Left ventricle myocardium superior (tissue), 1 donor: ENCODE measurements at places on chromosomes 5 and 9. TPM values are rescaled to one million over a fixed set of nuclear protein-coding genes. Genes with fewer than 3 reads are reported as not detected.

DNA sequence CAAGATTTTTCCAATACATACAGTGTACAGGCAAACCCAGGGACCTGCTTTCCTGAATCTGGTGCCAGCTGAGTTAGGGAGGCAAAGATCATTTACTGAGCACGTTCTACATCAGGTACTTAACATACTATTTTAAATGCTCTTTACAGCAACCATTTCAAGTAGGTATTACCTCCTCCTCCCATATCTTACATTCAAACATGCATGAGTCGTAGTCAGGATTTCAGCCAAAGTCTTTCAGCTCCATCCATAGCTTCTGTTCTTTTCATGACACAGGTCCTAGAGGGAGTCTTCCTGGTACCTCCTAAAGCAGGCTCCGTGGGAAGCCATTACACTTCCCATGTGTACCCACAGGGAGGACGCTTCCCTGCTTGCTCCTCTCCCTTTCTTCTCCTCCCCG lies 11.7 kb downstream of the KCNV2 start:
- no peak for DNase-seq

The SNX2 gene
- 38.2 TPM for total RNA-seq

- DNase-seq: no peak
These were observed 136.2 kb downstream of the FANCC start for GRCh38 chr9:95181226-95181818.

DNA sequence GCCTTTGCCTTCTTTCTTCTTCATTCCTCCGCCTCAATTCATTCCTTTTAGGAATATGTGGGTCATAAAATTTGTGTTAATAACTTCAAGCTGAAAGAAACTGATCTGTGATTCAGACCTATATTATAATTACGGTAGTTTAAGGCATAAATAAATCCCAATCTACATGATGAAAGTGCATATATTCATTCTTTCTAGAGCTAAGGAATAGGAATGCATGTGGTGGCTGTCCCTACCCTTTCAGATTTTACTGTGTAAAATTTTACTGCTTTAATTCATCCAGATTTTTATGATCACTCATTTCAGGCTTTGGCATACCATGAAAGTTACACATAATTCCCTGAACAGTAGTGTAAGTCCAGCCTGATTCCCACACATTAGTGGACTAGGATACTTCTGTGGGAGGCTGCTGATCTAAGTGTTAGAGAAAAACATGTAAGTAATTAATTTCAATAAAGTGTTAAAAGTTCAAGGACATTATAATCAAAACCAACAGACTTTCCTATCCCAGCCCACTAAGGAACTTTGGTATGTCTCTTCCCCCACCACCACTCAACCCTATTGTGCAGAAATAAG lies 83.1 kb downstream of the HINT1 start:
- no peak for DNase-seq

DNA sequence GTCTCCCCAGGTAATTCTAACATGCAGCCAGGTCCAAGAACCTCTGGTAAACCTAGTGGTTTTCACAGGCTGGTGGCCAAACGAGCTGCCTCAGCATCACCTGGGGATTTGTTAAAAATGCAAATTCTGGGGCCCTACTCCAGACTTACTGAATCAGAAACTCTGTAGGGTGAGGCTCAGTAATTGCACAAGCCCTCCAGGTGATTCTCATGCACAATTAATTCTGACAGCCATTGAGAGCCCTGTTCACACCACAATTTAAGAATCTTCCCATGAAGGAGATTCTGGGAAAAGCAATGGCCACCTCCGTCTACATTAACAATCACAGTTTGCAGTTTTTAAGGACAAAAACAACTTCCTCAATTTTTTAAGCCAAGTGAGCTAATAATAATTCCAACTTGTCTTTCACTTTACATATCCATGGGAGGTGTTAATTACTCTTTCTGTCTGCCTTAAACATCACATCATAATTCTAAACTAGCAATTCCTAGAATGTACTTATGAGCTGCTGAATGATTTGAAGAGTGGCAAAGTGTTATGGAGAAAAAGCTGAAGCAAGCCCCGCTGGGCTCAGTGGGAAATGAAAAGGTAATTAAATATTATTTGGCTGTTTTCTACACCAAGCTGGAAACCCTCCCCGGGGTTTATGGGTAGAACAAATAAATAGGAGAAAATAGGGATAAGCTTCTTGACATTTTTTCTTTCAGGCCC lies 70.0 kb downstream of the GLDC start:
- DNase-seq: no peak

GRCh38 chr9:124721109-124721906 lies 49.8 kb downstream of the NR6A1 start:
- DNase-seq: no peak

GRCh38 chr5:151075698-151076331 lies 5.0 kb downstream of the TNIP1 start:
- DNase-seq: peak; percentile 11

DNA sequence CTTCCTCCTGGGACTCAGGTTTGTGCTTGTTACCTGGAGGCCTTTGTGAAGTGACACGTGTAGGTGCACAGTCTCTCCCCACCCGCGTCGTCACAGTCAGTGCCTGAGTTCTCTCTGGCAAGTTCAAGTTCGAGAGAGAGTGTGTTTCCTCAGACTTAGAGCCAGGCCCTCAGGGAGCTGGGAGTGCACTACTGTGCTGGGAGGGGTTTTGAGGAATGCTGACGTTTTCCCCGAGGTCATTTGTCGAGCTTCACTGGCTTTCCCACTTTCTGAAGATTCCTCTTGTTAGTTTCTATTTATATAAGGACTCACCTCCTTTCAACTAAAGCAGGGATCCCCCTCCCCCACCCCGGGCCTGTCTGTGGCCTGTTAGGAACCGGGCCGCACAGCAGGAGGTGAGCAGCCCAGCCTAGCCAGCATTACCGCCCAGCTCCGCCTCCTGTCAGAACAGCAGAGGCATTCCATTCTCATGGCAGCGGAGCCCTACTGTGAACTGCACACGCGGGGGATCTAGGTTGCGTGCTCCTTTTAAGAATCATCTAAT lies 209.2 kb downstream of the DIRAS2 start:
- no peak for DNase-seq

GRCh38 chr5:98795243-98795642 lies 21.8 kb downstream of the RGMB start:
- no peak for DNase-seq

The RAD1 gene
- 23.7 TPM for total RNA-seq

DNA sequence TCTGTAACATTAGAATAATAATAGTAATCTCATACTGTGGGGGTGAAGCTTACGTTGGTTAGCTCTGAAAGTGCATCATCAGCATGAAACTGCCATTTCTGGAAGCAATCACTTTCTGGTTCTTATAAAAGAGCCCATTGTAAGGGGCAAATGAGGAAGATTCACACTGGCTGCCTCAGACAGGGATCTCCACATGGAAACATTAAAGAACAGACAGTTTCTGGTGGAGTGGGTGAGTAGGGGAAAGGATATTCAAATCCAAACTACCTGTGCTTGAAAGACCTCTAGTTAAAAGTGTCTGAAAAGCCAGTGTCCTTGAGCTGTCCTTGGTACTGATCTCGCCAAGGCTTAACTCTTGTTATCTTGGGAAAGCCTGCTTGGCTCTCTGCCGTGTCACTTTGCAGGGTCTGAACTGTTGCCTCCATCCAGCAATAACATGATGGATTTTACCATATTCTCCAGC lies 19.1 kb upstream of the SLC31A2 start:
- DNase-seq: no peak

The SEC61B gene
- total RNA-seq: 46.7 TPM

The SEMA6A gene
- total RNA-seq: 6.4 TPM

The PCDHB5 gene
- total RNA-seq: 3.1 TPM

- no peak for DNase-seq
These were observed 161.3 kb downstream of the RFK start for GRCh38 chr9:76232861-76233489.

DNA sequence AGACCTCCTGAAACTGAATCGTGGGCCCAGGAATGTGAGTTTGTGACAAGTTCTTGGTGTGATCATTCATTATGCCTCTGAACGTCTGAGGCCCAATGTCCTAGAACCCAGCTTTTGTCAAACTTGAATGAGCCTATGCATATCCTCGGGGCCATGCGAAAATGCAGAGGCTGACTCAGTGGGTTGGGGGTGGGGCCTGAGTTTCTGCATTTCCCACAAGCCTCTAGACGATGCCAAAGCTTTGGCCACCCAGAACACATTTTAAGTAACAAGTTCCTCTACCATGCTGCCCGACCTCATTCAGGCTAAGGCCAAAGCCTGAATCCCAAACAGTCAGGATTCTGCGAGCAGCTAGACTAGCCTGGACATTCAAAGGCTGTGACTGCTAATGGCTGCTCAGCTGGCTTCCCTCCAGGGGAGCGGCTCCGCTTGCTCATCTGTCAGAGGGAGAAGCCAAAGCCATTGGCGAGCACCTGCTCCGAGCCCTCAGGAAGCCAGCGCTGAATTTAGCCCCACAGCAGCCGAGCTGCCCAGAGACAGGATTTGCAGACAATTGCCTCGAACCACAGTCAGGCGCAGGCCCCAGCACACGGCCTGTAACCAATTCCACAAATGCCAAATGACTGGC lies 177.5 kb downstream of the ZDHHC21 start:
- DNase-seq: no peak

DNA sequence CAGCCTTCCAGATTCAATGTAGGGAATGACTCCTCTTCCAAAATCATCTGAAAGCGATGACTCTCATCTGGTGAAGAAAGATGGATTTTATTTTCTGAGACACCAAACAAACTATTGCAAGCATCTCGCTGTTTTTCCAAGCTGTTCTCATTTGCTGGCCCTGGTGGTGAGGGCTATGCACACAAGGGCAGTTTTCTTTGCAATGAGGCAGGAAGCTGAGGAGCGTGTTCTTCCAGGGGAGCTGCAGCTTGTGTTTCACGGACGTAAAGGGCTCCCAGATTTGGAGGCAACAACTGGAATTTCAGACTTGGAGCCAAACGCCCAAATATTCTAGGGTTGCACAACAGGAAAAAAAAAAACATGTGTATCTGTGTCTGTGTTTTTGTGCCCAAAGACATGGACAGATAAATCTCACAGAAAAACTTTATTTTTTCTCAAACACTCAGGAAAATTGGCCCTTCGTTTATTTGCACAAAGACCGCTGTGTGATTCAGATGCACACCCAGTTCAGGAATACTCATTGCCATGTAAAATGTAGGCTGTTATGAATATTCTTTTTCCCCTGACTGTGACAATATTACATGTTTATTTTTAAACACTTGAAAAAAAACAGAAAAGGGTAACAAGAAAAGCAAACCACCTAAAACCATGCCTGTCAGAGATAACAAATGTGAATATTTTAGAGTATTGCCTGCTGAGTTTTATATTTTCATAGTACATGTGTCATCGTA lies 151.3 kb downstream of the GAS1 start:
- DNase-seq: peak; percentile 55

The PRRX2 gene
- 0.20 TPM for total RNA-seq

DNA sequence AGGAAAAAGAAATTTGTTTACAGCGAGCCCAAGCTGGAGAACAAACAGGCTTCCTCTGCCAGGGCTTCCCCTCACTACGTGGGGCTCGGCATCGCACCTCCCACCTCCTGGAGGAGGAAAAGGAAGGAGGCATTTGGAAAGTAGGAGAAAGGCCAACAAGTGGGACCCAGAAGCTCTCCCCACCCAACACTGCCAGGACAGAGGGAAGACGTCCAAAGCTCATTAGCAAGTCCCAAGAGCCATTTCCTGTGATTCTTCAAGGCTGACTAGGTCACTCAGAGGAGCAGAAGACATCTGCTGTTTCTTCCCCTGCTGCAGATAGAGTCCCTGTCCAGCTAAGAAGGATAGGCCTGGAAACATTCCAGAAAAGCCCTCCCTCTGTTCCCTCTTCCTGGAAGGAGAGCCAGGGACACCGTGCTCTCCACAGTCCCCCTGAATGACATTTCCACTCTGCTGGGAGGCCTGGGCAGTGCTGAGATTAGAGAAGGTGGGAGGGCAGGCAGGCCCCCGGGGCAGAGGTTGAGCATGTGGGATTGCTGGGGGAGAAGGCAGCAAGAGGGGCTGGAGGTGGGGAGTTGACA lies 57.0 kb upstream of the NEURL1B start:
- peak; percentile 75 for DNase-seq

DNA sequence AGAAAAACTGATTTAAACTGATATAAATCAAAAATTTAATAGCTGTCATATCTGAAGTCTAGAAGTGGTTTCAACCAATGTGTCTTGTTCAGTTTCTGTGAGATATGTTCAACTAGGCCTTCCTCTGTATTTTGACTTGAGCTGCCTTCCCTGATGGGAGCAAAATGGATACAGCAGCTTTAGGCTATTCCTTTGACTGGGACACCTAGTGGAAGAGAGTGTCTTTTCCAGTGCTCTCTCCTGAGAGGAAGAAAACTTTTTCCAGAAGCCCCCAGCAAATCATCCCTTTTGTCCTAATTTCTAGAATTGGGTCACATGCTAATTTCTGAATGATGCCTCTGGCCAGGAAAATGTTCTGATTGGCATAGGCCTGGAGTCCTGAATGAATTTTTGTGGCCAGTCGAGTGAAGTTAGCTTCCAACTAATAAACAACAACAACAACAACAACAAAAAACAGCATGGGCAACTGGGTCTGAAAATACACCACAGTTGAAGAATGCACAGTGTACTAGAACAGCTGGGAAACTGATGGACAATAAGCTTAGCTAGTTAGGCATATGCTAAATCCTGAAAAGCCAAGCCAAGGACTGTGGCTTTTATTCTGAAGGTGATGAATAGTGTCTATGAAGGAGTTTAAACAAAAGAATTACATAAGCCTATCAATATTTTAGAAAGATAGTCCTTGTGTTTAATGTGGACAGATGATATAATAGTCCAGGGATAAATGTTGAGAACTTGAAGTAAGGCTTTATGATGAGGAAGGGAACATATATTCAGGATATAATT lies 125.7 kb downstream of the FBN2 start:
- DNase-seq: no peak

The SAXO1 gene
- not detected for total RNA-seq

The GPR150 gene
- not detected for total RNA-seq

- peak; percentile 70 for DNase-seq
These were observed 100.4 kb downstream of the TTLL11 start for GRCh38 chr9:121992571-121993212.

DNA sequence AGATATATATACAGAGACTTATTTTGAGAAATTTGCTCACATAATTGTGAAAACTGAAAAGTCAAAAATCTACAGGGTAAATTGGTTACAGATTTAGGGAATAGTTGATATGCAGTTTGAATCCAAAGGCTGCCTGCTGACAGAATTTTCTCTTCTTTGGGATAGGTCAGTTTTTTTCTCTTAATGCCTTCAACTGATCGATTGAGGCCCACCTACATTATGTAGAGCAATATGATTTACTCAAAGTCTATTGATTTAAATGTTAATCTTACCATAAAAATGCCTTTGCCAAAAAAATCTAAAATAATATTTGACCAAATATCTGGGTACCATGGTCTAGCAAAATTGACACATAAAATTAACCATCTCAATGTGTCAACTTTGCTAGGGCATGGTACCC lies 3.9 kb upstream of the GHR start:
- DNase-seq: no peak

- DNase-seq: no peak
These were observed 36.5 kb downstream of the ZCCHC7 start for GRCh38 chr9:37156781-37157356.

- DNase-seq: no peak
These were observed 762.3 kb downstream of the PRELID2 start for GRCh38 chr5:145072889-145073288.

- DNase-seq: no peak
These were observed 33.1 kb downstream of the ATP6V0E1 start for GRCh38 chr5:173016598-173017046.

- no peak for DNase-seq
These were observed 46.8 kb downstream of the NIPSNAP3B start for GRCh38 chr9:104810421-104811339.

The ESM1 gene
- not detected for total RNA-seq

- no peak for DNase-seq
These were observed 91.8 kb upstream of the OR13F1 start for GRCh38 chr9:104412238-104412637.
